H9 (cell line): ENCODE measurements at places on chromosomes 16 and 17. TPM values are rescaled to one million over a fixed set of nuclear protein-coding genes. Genes with fewer than 3 reads are reported as not detected.

The ZPBP2 gene
- not detected in 2 replicates for total RNA-seq

The CLEC16A gene
- total RNA-seq, result 14.6 and 15.2 TPM in 2 replicates

The ALDH3A1 gene
- total RNA-seq, result 0.31 and 0.39 TPM in 2 replicates

The PRSS8 gene
- total RNA-seq, result 64.0 and 65.0 TPM in 2 replicates

The DNAAF1 gene
- total RNA-seq, result 0.15 TPM in 1 of 2 replicates, not detected in the other

The ZNF469 gene
- total RNA-seq, result 4.4 TPM in 2 replicates

The EXOC3L1 gene
- 3.1 and 3.3 TPM in 2 replicates for total RNA-seq

DNA sequence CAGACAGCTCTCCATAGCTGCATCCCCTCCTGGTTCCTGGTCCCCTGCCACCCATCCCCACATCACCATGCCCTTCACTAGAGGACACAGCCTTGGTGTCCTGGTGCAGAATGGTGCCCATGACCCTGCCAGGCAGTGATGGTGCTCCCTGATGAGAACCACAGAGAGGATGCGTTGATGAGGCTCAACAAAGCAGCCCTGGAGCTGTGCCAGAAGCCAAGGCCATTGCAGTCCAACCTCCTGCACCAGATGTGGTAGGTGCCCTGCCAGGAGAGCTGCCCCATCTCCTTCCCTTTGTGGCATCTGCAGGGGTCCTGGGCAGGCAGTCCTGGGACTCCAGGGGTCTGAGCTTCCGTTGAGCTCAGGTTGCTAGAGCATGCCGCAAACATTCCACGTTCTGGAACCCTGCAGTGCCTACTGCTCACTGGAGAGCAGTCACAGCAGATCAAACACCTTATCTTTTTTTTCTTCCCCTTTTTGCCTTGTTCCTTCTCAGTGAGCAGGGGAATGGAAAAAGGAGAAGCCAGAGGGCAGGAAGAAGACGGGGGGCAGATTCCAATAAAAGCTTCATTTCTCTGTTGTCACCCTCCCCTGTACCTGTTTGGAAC, 5.3 kb upstream of the EPN3 start:
- H3K4me3 ChIP-seq, result no peak overlapping the region
- no peaks in the 10 kb centered on the region; the same call in 1 of the 2 replicates for H3K27me3 ChIP-seq
- no peaks in the 10 kb centered on the region for H3K36me3 ChIP-seq
- peaks cover 2% of the 10 kb centered on the region; the same call in 1 of the 2 replicates for H3K4me1 ChIP-seq
- DNase-seq, result no peak

- H3K4me3 ChIP-seq, result no peak overlapping the region
- no peak overlapping the region for H3K27ac ChIP-seq
- DNase-seq, result no peak
- no peaks in the 10 kb centered on the region for H3K4me1 ChIP-seq
- no peaks in the 10 kb centered on the region for H3K36me3 ChIP-seq
- H3K27me3 ChIP-seq, result no peaks in the 10 kb centered on the region
Observed at GRCh38 chr17:17638467-17638866, 42.8 kb upstream of the RAI1 start.

DNA sequence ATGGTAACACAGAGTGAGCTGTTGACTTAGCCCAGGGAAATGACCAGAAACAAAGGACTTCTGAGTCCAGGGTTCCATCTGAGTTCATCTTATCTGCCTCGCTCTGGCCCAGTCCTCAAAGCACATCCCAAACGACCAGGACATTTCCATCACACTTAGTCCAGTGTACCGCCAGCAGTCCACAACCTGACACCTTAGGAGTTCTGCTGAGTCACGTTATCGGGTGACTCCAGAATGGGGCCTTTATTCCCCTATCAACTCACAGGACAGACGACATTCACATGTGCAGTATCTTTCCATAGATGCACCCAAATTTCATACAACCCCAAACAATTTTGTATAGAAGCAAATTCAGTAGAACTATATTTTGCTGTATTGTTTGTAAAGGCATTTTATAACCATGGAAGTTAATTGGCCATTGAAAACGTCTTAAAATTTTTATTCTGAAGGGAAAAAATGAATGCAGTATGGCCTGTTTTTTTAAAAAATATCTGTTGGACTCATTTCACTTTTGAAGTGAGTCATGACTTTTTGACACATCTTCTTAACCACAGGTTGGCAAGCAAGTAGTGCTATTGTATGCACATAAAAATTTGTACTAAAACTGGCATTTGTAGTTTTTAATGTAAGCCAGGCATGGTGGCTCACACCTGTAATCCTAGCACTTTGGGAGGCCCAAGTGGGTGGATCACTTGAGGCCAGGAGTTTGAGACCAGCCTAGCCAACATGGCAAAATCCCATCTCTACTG, 46.3 kb downstream of the ZNF18 start:
- H3K4me3 ChIP-seq, result no peak overlapping the region
- H3K27ac ChIP-seq, result no peak overlapping the region
- no peaks in the 10 kb centered on the region; the same call in 1 of the 2 replicates for H3K4me1 ChIP-seq
- peaks cover 24% of the 10 kb centered on the region for H3K36me3 ChIP-seq
- no peak for DNase-seq

GRCh38 chr16:85652431-85653221, 36.1 kb downstream of the GINS2 start:
- H3K36me3 ChIP-seq, result peaks cover 63% of the 10 kb centered on the region
- DNase-seq, result no peak
- H3K27ac ChIP-seq, result no peak overlapping the region
- H3K27me3 ChIP-seq, result no peaks in the 10 kb centered on the region
- H3K4me3 ChIP-seq, result no peak overlapping the region

DNA sequence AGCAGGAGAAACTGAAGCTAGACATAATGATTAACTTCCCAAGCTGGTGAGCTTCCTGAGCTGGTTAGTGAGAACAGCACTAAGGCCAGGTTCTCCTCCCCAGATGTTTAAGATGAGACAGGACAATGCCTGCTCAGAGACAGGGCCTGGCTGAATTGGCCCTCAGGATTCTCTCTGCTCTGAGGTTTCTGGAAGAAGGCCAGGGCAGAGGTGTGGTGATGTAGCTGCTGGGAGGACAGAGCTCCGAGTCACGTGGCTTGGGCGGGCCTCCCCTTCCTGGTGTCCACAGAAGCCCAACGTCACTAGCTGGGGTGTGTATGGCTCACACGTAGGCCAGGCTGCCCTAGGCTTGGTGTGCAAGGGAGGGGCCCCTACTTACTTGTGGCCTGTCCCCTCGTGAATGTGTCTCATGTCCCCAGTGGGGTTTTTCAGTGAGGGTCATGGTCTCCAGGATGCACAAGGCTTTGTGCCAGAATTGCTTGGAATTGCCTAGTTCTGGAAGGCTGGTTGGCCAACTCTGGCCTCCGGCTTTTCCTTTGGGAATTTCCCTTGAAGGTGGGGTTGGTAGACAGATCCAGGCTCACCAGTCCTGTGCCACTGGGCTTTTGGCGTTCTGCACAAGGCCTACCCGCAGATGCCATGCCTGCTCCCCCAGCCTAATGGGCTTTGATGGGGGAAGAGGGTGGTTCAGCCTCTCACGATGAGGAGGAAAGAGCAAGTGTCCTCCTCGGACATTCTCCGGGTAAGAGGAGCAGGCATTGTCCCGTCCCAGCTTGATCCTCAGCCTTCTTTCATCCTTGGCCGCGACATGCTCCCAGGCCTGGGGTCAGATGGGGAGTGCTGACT, 3.4 kb downstream of the NOD2 start:
- H3K36me3 ChIP-seq, result no peaks in the 10 kb centered on the region
- no peaks in the 10 kb centered on the region for H3K4me1 ChIP-seq
- H3K27ac ChIP-seq, result no peak overlapping the region
- DNase-seq, result no peak

GRCh38 chr16:57865746-57866528, 63.6 kb upstream of the KIFC3 start:
- no peak for DNase-seq
- H3K4me1 ChIP-seq, result no peaks in the 10 kb centered on the region; the same call in none of the 2 replicates
- no peak overlapping the region for H3K4me3 ChIP-seq
- H3K27me3 ChIP-seq, result no peaks in the 10 kb centered on the region
- no peak overlapping the region for H3K27ac ChIP-seq
